ENCODE measurements at places on chromosomes 7 and 10.

GRCh38 chr10:131818510-131819234 lies 82.1 kb upstream of the PPP2R2D start:
- DNase-seq: no peak

GRCh38 chr7:99792967-99793366 lies 9.0 kb upstream of the CYP3A4 start:
- DNase-seq: no peak

DNA sequence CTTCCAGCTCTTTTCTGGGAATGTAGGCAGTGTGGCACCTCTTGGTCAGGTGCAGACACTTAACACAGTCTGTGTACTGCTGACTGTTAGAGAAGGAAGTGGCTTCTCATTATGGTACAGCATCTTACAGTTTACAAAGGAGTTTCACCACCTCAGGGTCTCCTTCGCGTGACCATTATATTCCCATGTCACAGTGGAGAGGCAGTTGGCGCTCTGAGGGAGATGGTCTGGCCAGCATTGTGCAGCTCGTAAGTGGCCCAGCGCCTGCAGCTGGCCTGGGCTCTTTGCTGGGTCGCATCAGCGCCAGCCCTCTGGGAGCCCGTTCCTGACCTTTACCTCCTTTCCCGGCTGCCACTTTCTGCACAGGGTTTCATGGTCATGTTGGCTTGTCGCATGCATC lies 15.4 kb downstream of the TSPAN15 start:
- DNase-seq: no peak

- no peak for DNase-seq
Measured at GRCh38 chr7:80614851-80615271, 23.6 kb upstream of the CD36 start.

GRCh38 chr10:78543749-78544362 lies 510.2 kb downstream of the RPS24 start:
- no peak for DNase-seq

GRCh38 chr7:68787566-68787965 lies 810.7 kb upstream of the AUTS2 start:
- no peak for DNase-seq

- no peak for DNase-seq
Measured at GRCh38 chr10:100866575-100867098, 46.1 kb upstream of the SLF2 start.

GRCh38 chr7:121030308-121030707 lies 41.8 kb downstream of the CPED1 start:
- DNase-seq: no peak

DNA sequence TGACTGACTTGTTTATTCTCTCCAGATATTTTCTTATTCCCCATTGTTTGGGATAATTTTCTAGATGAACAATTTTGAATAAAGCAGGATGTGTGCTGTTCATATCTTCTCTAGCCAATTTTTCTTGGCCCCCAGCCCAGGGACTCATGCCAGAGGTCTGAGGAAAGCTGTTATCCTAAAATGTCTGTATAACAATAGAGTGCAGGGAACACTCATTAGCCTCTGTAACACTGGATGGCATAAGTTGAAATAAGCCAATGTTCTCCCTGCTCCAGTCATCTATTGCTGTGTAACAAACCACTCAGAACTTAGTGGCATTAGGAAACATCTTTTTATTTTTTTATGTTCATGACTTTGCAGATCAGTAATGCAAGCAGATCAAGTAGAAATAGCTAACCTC lies 121.7 kb upstream of the TRIM24 start:
- DNase-seq: no peak

DNA sequence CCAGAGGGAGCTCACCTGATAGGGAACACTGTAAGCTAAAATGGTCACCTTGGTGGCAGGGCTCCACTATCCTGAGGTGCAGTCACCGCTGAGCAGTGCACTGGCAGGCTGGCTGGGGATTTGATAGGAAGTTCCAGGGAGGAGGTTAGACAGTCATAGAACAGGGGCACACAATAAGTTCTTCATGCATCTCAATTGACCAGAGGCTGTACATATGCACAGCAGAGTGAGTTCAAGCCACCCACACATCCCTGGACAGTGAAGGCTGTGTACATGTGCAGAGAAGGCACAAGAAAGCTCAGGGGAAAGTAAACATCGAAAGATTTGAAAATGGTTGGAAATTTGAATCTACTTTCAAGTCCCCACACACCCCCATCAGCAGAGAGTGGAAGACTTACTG lies 13.9 kb downstream of the PRTFDC1 start:
- DNase-seq: no peak

DNA sequence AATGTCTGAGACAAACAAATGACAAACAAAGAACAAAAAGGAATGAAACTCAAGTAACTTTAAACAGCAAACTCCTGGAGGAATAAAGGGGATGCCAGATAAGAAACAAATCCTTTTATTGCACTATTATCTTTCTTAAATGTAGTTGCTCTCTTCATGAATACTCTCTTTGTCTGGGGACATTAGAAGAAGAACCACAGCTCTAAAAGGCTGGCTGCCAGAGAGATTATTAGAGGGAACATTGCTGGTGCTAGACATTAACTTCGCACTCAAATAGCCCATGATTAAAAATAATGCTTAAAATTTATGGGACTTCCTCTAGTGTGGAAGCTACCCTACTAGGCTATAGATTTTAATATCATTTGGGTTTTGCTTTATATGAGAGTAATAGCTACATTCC lies 1330.4 kb downstream of the XPNPEP1 start:
- no peak for DNase-seq

DNA sequence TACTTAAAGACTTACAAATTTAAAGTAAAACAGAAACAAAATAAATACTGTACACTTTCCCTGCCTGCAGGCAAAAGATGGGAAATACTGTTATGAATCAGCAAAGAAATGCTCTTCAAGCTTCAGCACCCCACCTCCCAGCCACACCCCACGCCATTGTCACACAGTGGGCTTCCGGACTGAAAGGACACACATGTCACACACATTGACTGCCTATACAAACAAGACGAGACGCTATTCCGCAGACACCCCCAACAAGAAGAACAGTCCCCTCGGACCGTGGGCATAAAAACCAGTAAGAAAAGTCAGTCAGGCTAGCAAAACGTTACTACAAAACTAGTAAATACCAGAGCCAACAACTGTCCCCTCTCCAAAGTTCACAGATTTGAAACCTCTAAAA lies 22.2 kb upstream of the PARP12 start:
- no peak for DNase-seq

- DNase-seq: no peak
Measured at GRCh38 chr7:28823582-28823981, 134.5 kb downstream of the TRIL start.

- DNase-seq: no peak
Measured at GRCh38 chr7:108417926-108418325, 38.3 kb downstream of the NRCAM start.

DNA sequence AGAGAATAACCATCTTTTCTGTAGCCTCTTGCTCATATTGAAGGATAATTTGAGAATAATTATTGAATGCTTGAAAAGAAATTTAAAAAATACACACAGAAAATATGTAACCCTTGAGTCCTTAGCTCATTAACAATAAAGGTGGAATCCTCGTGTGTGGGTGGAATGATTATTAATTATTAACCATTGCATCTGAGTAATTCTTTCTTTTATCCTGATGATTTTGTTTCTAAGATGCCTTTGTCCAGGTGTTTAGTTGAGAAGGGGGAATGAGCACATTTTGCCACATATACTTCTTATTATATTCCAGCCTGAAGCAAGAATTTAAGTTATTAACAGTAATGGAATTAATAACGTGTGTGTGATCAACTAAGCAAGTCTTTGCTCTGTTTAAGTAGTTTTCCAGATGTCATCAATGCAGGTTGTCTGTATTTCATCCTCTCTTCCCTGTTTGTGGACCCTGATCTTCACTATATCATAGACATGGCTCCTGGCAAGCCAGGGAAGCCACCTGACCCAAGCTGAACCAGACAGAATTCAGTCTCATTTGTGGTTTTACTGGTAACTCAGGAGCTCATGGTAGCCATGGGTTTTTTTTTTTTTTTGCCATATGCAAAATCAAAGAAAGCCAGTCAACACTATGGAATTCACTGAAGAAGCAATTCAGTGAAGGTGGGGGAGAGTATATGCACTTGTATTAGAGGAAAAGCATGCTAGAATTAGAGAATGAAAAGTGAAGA lies 144.3 kb downstream of the KIF20B start:
- no peak for DNase-seq

DNA sequence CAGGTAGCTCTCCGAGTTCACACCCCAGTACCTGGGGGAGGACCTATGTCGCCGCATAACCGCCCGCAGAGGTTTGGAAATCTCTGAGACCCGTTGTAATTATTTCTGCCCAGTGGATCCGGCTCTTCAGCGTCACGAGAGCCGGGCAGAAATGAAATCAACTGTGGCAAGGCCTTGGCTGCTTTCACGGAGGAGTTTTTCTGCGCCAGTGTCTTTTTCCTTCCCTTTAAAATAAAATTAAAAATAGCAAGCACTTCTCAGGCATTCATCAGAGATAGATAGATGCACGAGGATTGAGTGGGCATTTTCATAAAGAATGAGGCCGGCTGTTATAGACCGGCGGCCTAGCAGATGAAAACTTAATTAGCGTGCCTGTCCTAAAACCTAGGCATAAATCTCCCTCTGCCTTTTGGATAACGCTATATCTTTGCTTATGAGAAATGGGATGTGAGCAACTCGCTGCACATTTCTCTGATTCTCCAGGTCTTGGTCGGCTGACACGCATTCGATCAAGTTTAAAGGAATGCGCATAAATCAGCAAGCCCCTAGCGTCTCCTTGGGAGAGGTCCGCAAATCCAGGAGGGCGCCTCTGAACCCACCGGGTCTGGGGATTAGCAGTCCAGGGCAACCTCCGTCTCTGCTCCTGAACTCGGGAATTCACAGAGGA lies 6.4 kb downstream of the HOXA13 start:
- DNase-seq: no peak

DNA sequence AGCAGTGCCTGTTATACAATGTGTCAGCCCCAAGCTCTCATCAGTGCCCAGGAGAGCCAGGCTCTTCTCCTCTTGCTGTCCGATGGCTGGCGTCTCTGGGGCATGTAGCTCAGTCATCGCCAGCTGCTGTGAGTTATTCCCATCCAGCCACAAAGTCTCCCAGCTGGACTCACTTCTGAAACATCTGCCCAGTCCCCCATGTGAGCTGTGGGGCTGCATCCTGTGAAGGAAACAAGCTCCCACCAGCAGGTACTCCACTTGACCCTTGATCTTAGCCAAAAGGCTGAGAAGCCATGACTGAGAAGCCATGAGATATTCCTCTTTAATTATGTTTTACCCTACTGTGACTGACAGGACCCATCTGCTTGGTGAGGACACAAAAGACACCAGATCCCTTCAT lies 212.7 kb upstream of the IGFBP3 start:
- peak; percentile 14 for DNase-seq

DNA sequence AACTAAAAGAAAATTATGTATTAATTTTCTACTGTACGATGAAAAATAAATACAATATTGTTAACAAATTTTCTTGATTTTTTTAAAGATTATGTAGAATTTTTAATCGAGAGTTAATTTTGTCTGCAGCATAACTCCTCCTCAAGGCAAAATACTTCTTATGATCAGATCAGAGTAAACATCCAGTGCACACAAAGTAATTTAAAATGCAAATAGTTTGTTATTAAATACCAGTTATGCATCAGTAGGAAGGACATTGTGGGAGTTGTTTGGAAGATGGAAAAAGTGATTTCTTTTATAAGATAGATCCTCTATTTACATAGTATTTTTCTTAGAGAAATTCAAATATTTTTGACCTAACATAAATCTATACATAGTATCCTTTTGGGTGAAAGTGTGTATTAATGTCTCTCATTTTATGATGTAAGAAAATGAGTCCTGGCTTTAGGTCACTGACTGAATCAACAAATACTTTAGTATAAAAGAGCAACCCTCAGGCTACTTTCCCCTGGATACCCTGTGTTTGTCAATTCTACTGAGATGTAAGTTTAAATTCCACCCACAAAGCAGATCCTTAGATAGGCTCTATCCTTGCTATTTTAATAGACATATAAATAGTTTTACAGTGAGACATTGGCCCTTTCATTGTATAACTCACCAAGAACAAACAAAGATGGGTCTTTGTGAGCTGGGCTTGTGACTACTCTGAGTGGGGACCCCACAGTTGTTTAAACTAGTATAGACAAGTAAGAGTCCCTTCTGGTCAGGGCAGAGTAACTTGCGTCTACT lies 1133.7 kb downstream of the GATA3 start:
- no peak for DNase-seq

DNA sequence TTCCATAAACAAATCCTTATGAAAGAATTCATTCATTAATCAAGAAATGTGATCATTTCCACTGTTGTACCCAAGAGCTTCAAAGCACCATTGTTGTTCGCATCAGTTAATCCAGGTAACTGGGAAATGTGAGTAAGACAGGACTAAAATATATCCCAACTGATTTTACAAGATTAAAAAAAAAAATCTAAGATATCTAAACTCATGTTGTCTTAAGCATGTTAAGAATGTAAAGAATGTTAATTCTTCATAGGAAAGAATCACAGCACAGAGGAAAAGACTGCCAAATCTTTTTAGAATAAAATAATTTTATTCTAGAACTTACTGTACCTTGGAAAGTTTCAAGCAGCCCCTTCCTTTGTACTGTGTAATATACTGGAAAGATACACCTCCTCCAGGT lies 16.4 kb downstream of the FZD1 start:
- no peak for DNase-seq

DNA sequence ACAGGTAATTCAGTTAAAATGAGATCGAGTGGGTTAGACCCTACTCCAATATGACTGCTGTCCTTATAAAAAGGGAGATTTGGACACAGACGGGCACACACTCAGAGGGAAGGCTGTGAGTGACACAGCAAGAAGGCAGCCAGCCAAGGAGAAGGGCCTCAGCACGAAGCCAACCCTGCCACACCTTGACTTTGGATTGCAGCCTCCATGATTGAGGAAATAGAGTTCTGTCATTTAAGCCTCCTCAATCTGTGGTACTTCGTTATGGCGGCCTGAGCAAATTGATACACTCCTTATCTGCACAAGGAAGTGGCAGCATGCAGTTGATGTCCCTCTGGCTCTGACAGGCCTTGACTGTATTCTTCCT lies 43.8 kb downstream of the SH2D4B start:
- DNase-seq: no peak

- no peak for DNase-seq
Measured at GRCh38 chr7:119415682-119416081, 857.3 kb upstream of the KCND2 start.

GRCh38 chr7:113320419-113320818 lies 202.1 kb upstream of the SMIM30 start:
- no peak for DNase-seq

DNA sequence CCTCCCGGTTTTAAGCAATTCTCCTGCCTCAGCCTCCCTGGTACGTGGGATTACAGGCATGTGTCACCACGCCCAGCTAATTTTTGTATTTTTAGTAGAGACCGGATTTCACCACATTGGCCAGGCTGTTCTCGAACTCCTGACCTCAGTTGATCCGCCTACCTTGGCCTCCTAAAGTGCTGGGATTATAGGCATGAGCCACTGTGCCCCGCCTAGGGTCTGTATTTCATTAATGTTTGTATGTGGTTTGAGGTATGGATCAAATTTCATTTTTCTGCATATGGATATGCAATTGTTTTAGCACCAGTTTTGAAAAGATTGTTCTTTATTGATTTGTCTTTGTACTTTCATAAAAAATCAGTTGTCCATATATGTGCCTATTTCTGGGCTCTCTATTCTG lies 26.0 kb downstream of the CYP26A1 start:
- no peak for DNase-seq

GRCh38 chr7:78718212-78718611 lies 735.3 kb downstream of the MAGI2 start:
- no peak for DNase-seq

GRCh38 chr7:156579566-156579965 lies 61.0 kb upstream of the RNF32 start:
- no peak for DNase-seq

All from SK-N-DZ (cell line).